ENCODE measurements at places on chromosomes 3 and 15. TPM values are rescaled to one million over a fixed set of nuclear protein-coding genes. Genes with fewer than 3 reads are reported as not detected.

PEAK1 gene
- 5.9 TPM for total RNA-seq

BOC gene
- total RNA-seq, result not detected

EPHB3 gene
- total RNA-seq, result 0.35 TPM

ALDH1A3 gene
- not detected for total RNA-seq

DNA sequence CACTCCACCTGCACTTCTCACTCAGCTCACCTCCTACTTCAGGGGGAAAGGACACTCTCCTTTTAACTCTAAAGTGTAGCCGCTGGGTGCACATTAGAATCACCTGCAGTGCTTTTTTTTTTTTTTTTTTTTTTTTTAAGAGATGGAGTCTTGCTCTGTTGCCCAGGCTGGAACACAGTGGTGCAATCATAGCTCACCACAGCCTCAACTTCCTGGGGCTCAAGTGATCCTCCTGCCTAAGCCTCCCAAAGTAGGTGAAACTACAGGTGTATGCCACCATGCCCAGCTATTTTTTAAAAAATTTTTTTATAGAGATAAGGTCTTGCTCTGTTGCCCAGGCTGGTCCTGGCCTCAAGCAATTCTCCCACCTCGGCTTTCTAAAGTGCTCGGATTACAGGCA lies 20.8 kb downstream of the GRAMD2A start:
- DNase-seq, result no peak
- peaks cover 9% of the 10 kb centered on the region for H3K36me3 ChIP-seq
- no peak overlapping the region for H3K27ac ChIP-seq
- no peak overlapping the region for H3K4me3 ChIP-seq

DNA sequence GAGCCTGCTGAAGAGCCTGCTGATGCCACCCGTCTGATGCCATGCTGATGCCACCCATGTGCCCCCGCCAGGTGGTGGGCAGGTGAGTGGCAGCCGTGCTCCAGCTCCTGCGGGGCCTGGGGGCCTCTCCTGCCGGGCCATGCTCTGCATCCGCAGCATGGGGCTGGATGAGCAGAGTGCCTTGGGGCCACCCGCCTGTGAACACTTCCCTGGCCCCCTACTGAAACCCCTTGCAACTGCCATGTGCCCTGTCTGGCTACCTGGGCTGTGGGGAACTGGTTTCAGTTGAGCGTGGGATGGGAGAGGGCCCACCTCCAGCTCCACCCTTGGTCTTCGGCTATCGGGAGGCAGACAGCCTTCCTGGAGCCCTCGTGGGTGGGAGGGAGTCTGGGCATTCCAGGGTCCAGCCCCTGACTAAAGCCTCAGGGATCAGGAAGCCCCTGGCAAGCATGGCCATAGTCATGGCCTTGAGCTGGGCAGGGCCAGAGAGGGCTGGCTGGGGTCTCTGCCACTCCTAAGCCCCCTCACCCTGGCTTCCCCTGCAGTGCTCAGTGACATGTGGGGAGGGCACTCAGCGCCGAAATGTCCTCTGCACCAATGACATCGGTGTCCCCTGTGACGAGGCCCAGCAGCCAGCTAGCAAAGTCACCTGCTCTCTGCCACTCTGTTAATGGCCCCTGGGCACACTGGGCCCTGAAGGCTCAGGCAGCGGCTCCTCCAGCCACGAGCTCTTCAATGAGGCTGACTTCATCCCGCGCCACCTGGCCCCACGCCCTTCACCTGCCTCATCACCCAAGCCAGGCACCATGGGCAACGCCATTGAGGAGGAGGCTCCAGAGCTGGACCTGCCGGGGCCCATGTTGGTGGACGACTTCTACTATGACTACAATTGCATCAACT lies 92.2 kb downstream of the TBC1D2B start:
- H3K4me1 ChIP-seq, result peaks cover 8% of the 10 kb centered on the region
- no peaks in the 10 kb centered on the region for H3K27me3 ChIP-seq
- no peak for DNase-seq
- no peaks in the 10 kb centered on the region for H3K36me3 ChIP-seq
- no peak overlapping the region for H3K27ac ChIP-seq

- H3K27ac ChIP-seq, result no peak overlapping the region
- no peaks in the 10 kb centered on the region for H3K36me3 ChIP-seq
Observed at GRCh38 chr3:134132961-134133360, 103.2 kb upstream of the SLCO2A1 start.
